ENCODE measurements at places on chromosomes 2 and 18.

GRCh38 chr2:11870584-11870983 is 124.2 kb downstream of the LPIN1 start:
- DNase-seq, result no peak

GRCh38 chr18:28781616-28782362 is 604.9 kb upstream of the CDH2 start:
- DNase-seq, result no peak

DNA sequence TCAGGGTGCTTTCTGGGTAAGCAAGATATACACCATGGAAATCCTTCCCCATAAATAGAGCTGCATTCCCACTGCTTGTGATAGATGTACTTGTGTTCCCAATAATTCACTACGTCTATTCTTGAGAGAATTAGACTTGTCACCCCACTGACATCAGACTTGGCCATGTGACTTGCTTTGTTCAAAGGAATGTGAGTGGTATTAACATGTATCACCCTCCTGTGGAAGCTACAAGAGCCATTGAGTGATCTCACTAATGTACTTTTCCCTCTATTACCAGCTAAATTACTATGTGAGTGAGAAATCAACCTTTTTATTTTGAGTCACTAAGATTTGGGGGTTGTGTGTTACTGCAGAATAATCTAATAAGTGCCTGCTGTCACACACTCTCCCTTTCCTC is 176.0 kb downstream of the CCDC178 start:
- DNase-seq, result no peak

GRCh38 chr2:46983065-46983801 is 67.6 kb upstream of the MCFD2 start:
- DNase-seq, result peak; percentile 16

DNA sequence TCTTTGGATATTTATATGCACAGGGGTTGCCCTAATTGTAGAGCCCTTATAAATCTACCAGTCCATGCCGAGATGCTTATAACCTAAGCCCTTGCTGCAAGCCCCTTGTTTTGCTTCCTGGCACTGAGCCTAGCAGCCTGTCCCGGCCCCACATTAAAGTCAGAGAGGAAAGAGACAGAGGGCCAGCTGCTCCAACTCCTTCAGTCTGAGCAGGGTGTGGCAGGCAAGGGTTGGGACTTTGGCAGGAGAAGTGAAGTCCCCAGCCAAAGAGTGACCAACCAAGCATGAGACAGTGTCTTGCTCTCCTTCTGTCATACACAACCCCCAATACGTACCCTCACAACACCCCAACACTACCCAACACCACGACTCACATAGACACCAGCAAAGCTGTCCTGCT is 54.7 kb upstream of the FZD7 start:
- peak; percentile 80 for DNase-seq

- no peak for DNase-seq
Observed at GRCh38 chr18:429030-429429, 71.5 kb downstream of the COLEC12 start.

DNA sequence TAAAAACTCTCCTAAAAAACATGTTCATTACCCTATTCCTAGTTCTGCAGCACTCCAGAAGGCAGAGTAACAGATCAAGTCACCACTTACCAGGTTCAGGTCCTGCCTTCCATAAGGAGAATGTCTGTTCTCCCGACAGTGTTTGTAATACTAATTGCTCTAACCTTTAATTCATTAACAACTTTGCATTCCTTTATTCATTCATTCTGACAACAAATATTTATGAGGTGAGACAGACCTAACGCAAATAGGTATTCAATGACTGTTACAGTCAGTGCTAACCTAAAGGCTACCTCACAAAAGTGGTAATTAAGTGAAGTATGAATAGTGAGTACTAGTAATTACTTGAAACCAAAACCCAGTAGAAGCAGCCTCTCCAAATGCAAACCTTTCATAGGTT is 224.0 kb downstream of the AFF3 start:
- DNase-seq, result no peak

DNA sequence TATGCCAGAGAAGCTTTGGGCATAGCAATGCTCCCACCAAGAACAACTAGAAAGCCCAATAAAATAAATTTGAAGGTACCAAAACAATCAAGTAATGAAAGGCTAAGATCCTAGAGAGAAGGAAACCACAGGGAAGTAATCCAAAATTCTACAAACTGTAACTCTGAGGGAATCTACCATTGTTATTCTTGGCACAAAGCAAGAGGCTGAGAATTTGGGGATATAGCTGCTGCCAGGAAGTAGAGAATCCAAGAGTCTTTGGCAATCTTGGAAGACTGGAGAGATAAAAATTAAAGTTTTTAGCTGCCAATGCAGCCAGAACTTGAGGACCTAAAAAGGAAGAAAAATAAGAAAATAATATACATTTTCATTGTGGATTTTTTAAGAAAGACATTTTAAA is 68.5 kb downstream of the PIGN start:
- DNase-seq, result no peak

GRCh38 chr18:3110034-3110752 is 97.2 kb upstream of the LPIN2 start:
- DNase-seq, result no peak

- DNase-seq, result no peak
Observed at GRCh38 chr2:36801088-36801487, 104.6 kb downstream of the VIT start.

GRCh38 chr2:24515831-24516230 is 24.8 kb downstream of the NCOA1 start:
- no peak for DNase-seq

- no peak for DNase-seq
Observed at GRCh38 chr2:41321351-41321750, 726.5 kb upstream of the PKDCC start.

- DNase-seq, result no peak
Observed at GRCh38 chr2:162037028-162037795, 36.8 kb downstream of the DPP4 start.

GRCh38 chr2:129469389-129469788 is 510.1 kb upstream of the RAB6C start:
- DNase-seq, result no peak

DNA sequence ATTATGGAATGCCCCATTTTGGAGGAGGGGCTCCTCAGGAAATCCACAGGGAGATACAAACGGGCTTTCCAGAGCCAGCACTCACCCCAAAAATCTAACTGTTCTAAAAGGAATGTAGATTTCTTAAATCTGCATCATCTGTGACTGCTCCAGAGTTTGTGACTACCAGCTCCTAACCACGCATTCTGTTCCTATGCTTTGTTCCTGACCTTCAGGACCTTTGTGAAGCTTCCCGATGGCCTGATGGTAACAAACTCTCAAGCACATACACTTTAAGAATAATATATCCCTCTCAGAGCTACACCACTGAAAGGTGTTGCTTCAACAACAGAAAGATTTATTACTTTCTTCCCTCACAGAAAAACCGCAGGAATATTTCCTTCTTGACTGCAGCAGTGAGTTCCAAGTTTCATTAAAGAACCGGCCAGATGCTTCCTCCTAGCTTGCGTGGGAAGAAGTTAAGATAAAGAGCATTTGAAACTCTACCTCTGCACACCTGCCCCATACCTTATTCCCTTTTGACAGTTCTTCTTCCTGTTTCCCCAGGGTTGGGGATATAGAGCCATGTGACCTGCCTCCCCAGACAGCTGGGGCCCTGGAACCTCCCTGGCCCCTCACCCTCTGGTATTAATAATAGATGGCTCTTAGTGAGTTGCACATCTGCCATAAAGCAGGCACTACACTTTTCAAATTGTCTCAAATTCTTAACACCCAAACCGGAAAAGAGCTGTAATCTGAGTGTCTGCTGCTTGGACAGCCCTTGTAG is 40.2 kb upstream of the EML4 start:
- peak; percentile 86 for DNase-seq

DNA sequence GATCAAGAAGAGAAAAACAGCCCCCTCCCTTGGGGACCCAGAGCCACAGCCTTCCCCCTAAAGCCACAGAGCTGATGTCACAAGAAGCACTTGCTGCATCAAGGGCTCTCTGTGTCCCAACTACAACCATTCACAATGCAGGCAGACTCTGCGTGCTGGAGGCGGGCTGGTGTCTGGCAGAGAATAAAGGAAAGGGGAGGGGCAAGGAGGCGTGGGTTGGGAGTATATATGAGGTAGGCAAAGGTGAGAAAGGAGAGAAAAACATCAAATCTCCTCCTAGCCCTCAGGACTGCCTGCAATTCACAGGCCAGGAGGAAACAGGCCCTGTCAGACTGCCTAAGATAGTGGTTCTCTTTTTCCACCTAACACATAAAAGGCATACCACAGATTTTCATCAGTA is 48.8 kb upstream of the IHH start:
- DNase-seq, result no peak

- no peak for DNase-seq
Observed at GRCh38 chr18:71707400-71707799, 836.7 kb downstream of the CBLN2 start.

GRCh38 chr2:68837861-68838341 is 33.3 kb downstream of the BMP10 start:
- no peak for DNase-seq

DNA sequence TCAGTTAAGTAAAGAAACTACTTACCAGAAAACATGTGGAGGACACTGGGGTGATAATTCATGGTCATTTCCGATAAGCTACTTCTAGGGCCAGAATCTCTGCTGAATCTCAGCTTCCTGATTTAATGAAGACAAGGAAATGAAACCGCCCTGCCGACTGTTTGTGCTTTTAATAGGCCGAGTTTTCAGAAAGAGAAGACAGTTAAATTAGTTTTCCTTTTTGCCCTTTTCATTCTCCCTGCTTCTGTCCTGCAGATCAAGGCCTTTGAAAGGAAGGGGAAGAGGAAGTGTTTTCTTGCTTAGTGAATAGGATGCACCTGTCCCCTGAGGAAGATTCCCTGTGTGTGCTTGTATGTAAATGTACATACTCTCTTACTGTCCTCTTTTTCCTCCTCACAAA is 126.6 kb downstream of the SH3RF3 start:
- no peak for DNase-seq

GRCh38 chr18:34223164-34223892 is 1.4 kb downstream of the NOL4 start:
- peak; percentile 35 for DNase-seq

GRCh38 chr2:133438848-133439564 is 129.3 kb downstream of the NCKAP5 start:
- no peak for DNase-seq

DNA sequence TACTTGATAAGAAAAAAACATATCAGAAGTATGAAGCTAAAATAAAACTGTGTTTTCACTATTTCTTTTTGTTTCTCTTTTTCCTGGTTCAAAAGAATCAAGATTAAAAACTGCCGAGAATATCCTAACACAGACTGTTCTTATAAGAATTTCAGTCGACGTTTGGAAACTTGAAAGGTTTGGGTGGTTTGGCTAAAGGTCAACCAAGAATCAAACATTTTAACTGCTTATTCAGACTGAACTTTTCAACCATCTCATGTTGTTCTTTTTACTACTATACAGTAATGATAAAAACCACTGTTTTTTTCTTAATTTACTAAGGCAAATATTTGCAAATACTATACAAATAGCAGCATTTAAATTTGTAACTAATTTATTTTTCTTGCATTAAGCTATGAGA is 308.5 kb upstream of the TFPI start:
- no peak for DNase-seq

DNA sequence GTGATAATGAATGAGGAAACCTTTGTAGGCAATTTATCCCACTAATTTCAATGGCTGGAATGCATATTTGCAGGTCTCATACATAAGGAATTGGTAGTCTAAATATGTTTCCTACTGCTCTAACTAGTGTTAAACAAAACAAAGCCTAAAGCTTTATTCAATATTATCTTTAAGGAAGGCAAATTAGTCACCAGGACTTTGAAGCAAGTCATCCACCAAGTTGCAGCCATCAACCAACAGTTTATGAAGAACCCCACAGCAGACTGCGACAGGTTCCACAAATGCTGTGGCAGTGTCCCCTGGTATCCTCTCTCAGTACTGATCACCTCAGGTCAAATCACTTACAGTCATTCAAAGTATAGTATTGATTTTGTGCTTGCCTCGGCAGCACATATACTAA is 181.5 kb upstream of the ZFP36L2 start:
- DNase-seq, result no peak

GRCh38 chr18:32771169-32771751 is 1.6 kb downstream of the KLHL14 start:
- peak; percentile 43 for DNase-seq

GRCh38 chr2:19120181-19120580 is 238.2 kb downstream of the OSR1 start:
- no peak for DNase-seq

GRCh38 chr18:11155034-11155759 is 5.8 kb upstream of the PIEZO2 start:
- no peak for DNase-seq

- DNase-seq, result no peak
Observed at GRCh38 chr2:3242747-3243369, 134.8 kb downstream of the EIPR1 start.

DNA sequence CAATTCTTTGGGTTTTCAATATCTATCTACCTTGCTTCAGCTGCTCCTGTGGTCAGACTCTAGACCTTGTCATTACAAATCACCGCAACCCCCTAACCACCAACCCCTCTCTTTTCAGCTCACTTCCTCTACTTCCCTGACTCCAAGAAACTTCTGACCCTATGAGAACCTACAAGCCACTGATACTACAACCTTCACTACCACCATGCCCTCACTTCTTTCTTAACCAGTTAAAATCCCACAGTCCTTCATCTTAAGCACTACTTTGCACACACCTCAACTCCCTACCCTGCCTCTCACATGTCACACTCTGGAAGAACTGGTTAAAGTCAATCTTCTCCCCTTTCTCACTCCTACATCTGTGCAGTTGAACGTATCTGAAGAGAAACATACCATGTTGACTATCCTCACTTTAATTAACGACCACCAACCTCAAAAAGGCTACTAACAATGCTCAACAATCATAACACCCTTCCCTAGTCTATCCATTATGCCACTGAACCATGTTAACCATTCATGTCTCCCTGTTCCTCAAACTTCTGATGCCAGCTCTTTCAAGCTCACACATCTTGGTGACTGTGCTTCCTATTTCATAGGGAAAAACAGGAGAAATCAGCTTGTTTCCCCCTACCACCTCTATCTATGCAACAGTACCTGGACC is 12.6 kb downstream of the EIF2AK3 start:
- no peak for DNase-seq

Measured in NCI-H2171 treated with DMSO at 0.1 percent for 48 hours (cell line).